ENCODE measurements at places on chromosomes 3 and 15.

GRCh38 chr15:90839187-90840071 is 29.0 kb upstream of the FURIN start:
- H3K4me1 ChIP-seq: peaks cover 24% of the 10 kb centered on the region
- no peaks in the 10 kb centered on the region for H3K27me3 ChIP-seq
- no peak for DNase-seq

- H3K36me3 ChIP-seq: no peaks in the 10 kb centered on the region
- no peaks in the 10 kb centered on the region for H3K27me3 ChIP-seq
- DNase-seq: no peak
- no peak overlapping the region for H3K27ac ChIP-seq
These were observed 13.3 kb downstream of the SEMA3G start for GRCh38 chr3:52431459-52432223.

GRCh38 chr15:70087708-70088352 is 9.9 kb downstream of the TLE3 start:
- no peak overlapping the region for H3K27ac ChIP-seq
- no peak overlapping the region for H3K4me3 ChIP-seq
- peaks cover 42% of the 10 kb centered on the region for H3K36me3 ChIP-seq
- no peaks in the 10 kb centered on the region for H3K27me3 ChIP-seq
- DNase-seq: no peak

- no peaks in the 10 kb centered on the region for H3K27me3 ChIP-seq
- H3K36me3 ChIP-seq: no peaks in the 10 kb centered on the region
- H3K4me3 ChIP-seq: no peak overlapping the region
- H3K4me1 ChIP-seq: no peaks in the 10 kb centered on the region
- no peak for DNase-seq
- H3K27ac ChIP-seq: no peak overlapping the region
These were observed 57.4 kb downstream of the LRTM1 start for GRCh38 chr3:54870423-54870822.

All from effector memory CD4-positive, alpha-beta T cell (primary cell).